Hypothalamus (tissue), 51 donors: ENCODE measurements at places on chromosomes 5 and 9.

- DNase-seq: no peak
Measured at GRCh38 chr5:102715082-102715807, 39.9 kb upstream of the PAM start.

GRCh38 chr5:52840277-52841050 is 52.7 kb downstream of the ITGA1 start:
- no peak for DNase-seq

- DNase-seq: no peak
Measured at GRCh38 chr5:10157085-10157669, 92.5 kb downstream of the ATPSCKMT start.

- DNase-seq: no peak
Measured at GRCh38 chr9:127523312-127523851, 72.1 kb downstream of the LRSAM1 start.

- no peak for DNase-seq
Measured at GRCh38 chr9:6197330-6197729, 18.3 kb upstream of the IL33 start.

GRCh38 chr9:22165144-22165543 is 156.0 kb upstream of the CDKN2B start:
- no peak for DNase-seq

GRCh38 chr5:143533978-143534760 is 130.7 kb upstream of the NR3C1 start:
- no peak for DNase-seq
